ENCODE measurements at places on chromosomes 3 and 15. TPM values are rescaled to one million over a fixed set of nuclear protein-coding genes. Genes with fewer than 3 reads are reported as not detected.

The FBN1 gene
- total RNA-seq: 75.2 TPM

The ROPN1 gene
- total RNA-seq: not detected

The PLA1A gene
- total RNA-seq: 0.14 TPM

The NDUFAF3 gene
- 280 TPM for total RNA-seq

The CEMIP gene
- total RNA-seq: 0.06 TPM

The FOXB1 gene
- total RNA-seq: not detected

The ADCY5 gene
- total RNA-seq: 2.7 TPM

The SHQ1 gene
- total RNA-seq: 15.2 TPM

GRCh38 chr15:60760646-60761504 lies 281.9 kb upstream of the ICE2 start:
- DNase-seq: no peak

- no peak for DNase-seq
Measured at GRCh38 chr3:187361835-187362234, 6.3 kb upstream of the RTP4 start.

- DNase-seq: no peak
Measured at GRCh38 chr3:197337656-197338055, 39.2 kb upstream of the DLG1 start.

GRCh38 chr3:157099326-157100095 lies 60.4 kb downstream of the CCNL1 start:
- no peak for DNase-seq

GRCh38 chr3:8846176-8846575 lies 76.8 kb upstream of the OXTR start:
- DNase-seq: no peak

DNA sequence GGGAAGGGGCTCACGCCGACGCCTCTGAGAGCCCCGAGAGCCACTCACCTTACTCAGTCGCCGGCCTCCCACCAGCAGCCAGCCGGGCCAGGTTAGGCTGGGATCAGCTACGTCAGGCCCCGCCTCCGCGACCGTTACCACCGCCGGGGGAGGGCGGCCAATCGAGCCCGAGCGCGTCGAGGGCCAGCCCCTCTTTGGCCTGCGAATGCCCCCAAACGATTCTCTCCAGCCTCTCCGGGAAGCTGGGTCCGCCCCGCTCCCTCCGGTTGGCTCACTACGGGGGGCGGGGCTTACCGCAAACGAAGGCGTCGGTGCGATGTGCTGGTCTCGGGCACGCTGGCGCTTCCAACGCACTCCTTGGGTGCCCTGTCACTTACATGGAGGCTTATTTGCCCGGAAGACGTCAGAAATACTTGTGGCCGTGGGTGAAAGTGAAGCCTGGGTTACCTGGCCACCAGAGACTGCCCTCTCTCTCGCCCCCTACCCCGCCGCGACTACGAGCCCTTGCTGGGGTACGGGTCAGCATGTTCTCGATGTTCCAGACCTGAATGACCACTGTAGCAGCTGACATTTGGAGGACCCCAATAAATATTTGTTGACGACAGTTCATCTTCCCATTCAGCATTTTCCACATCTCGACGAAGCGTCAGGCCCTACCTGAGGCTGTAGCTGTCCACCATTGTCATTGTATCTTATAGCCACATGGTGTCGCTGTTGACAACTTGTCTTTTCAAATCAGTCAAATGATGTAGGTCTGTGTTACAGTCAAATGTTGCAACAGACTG lies at the start of gene CEP70:
TSS of gene CEP70 (minus strand) at position 111 of the 785 bp plus-strand sequence. CDS start 21,333 bp downstream, outside the sequence.
- DNase-seq: peak; percentile 81

DNA sequence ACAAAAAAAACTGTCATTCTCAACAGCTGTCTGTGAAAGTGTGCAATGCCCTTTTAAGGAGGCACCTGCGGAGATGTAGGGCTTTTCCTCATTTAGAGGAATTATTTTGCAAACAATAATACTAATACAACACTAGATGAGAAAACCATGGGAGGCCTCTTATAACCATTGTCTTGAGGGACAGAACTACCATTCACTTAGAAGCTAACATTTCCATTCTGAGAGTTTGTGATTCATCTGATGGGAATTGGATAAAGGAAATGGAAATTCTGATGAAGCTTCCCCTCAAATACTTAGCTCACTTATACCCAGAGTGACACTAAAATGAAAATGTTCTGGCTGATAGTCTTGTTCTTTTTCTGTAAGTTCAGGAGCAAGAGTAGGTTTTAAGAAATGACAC lies 147.7 kb downstream of the CADPS start:
- DNase-seq: no peak

DNA sequence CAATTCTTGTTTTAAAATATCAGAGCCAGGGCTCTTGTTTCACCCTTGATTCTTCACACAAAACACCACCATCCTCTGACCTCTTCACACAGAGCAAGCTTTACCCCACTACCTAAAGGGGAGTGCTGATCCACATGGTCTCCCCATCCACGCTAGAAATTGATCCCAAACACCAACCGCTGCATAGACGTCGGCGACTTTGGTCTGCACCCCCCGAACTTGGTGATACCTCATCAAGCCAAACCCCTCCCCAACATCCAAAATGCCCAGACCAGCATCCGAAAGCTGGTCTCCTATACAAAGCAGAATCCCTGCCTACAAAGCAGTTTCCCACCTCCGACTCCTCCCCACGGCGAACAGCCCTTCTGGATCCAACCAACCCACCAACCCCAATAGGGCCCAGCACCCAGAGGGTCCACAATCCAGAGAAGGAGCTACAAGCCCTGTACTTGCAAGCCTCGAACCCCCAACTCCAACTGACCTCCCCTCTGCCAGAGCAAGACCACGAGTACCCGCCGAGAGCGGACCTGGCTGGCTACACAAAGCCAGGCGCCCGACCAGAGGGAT lies 25.8 kb upstream of the MTHFS start:
- DNase-seq: no peak

GRCh38 chr15:63288778-63289378 lies 11.5 kb downstream of the APH1B start:
- no peak for DNase-seq
